ENCODE measurements at places on chromosomes 12 and 14.

- no peak for DNase-seq
Measured at GRCh38 chr14:49598189-49598484, 603 bp upstream of the LRR1 start.

- no peak for DNase-seq
Measured at GRCh38 chr12:43210485-43211192, 341.4 kb downstream of the ADAMTS20 start.

GRCh38 chr14:100862277-100862676 is 36.4 kb downstream of the MEG3 start:
- DNase-seq = no peak

GRCh38 chr14:36817071-36817930 is 155.6 kb downstream of the PAX9 start:
- no peak for DNase-seq

GRCh38 chr14:39491134-39491571 is 58.9 kb upstream of the FBXO33 start:
- DNase-seq = no peak

GRCh38 chr12:63912651-63913050 is 68.2 kb downstream of the SRGAP1 start:
- DNase-seq = no peak

DNA sequence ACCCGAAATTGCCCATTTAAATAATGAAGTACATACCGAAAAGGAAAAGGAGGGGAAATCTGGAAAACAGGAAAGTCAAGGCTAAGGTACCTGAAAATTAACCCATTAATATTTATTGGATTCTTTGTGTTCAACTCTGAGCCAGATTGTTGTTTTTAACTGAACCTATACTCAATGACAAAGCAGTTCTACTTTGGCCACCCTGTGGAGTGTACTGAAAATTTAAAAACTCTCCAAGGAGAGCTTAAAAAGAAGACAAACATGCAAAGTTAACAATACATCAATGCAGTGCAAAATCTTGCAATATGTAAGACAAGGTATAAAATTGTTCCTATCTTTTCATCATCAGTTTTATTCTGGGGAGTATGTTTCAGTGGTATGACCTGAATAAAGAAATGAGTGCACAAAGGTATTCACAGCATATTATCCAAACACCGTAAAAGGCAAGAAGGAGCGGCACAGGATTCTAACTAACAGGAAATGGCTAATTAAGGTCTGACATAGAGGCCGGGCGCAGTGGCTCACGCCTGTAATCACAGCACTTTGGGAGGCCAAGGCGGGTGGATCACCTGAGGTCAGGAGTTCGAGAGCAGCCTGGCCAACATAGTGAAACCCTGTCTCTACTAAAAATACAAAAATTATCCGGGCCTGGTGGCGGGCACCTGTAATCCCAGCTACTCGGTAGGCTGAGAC is 1.7 kb downstream of the USP44 start:
- DNase-seq = no peak

DNA sequence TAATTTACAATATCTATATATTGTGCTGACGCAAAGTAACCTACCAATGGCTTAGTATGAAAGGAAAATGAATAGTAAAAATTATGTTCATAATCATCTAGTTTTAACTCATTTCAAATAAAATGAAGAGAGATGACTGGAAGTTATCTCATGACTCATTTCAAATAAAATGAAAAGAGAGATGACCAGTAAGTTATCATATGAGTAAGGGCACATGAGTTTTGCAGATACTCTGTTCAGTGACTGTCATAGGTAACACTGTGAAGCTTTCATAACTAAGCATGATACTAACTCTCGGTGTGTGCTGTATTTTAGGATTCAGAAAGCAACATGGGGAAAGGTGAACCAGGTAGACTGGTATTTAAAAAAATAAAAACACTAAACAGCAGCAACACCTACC is 364.5 kb upstream of the DIO2 start:
- DNase-seq = no peak

DNA sequence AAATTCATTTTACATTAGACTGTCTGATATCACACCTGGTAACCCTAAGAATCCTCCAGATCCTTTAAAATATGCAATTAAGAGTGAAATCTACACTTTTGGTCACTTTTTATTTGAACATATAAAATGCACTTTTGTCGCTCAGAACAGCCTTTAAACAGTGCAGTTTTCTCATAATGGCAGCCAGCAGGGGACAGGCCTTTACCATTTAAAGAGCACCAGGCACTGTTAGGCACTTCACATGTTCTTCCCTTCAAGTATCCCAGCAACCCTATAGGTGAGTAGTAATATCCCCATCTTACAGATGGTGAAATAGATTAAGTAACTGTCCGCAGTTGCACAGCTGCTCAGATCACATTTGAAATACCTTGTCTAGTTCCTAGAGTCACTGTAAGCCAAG is 11.3 kb upstream of the SAMD4A start:
- DNase-seq = no peak

- DNase-seq = no peak
Measured at GRCh38 chr14:57501039-57501557, 7.4 kb upstream of the CCDC198 start.

DNA sequence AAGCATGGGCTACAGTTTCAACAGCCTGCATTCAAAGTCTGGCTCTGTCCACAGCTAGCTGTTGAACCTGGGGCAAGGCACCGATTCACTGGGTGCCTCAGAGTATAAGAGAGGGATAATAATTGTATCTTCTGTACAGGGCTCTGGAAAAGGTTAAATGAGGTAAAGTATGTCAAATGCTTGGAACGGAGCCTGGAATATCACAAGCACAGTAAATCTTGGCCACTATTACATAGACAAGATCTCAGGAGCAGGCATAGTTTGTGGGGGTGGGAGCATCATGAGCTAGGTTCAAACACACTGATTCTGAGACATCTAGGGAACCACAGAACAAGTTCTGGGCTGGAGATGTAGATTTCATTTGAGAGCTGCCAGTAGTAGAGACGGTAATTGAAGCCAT is 203.7 kb upstream of the NUDT4 start:
- DNase-seq = no peak

DNA sequence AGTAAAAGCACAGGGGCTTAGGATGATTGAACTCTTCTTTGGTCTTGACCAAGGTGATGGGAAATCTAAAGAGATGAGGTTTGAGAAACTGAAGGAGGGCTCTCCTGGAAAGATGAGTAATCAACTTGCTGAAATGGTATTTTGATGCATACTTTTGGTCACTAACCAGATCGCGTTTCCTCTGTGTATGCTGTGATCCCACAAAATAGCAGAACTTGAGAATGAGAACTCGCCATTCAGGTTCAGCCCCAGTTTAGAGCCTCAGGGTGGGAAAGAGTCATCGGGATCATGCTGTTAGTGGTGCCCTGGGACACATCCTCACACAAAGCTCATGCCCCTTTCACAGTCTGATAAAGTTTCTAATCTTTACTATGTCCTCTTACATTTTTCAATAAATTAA is 488.8 kb downstream of the ETNK1 start:
- DNase-seq = no peak

GRCh38 chr14:53174918-53175317 is 21.8 kb upstream of the DDHD1 start:
- DNase-seq = no peak

DNA sequence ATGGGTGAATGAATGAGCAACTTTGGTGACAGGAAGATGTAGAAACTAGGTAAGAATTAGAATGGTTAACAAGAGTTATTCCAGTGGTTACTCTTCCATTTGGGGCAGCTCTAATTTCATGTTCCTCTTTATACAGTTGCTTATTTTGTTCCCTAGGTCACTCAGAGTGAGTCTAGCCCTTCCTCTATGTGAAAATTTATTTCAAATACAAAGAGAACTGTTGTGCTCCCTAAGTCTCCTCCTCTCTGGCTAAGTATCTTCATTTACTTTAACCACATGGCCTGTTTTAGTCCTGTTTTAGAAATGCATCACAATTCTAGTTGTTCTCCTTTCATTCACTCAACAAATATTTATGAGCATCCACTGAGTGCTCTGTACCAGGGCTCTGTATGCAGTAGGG is 51.1 kb upstream of the HIF1A start:
- DNase-seq = no peak

GRCh38 chr12:57518920-57519795 is 1.2 kb downstream of the DDIT3 start:
- no peak for DNase-seq

DNA sequence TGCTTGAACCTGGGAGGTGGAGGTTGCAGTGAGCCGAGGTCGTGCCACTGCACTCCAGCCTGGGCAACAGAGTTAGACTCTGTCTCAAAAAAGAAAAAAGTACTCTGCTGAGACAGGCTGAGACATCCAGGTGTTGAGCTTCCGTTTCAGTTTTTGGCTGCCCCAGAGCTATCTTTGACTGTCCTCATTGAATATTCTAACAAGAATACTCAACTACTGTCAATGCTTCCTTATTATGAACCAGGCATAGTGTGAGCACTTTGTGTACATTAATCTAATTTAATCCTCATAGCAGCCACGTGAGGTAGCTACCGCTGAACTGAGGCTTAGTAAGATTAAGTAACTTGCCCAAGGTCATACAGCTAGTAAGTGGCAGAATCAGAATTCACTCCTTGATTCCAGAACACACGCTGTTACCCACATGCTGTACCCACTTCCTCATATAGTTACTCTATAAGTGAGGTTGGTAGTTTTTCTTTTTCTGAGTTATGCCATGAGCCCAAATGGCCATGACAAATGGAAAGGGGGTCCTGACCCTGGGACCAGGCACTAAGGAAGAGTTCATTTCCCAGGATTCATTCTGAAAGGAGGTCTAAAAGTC is 11.3 kb downstream of the ALDH1L2 start:
- no peak for DNase-seq

- no peak for DNase-seq
Measured at GRCh38 chr14:95157048-95157326, 342 bp downstream of the DICER1 start.

- no peak for DNase-seq
Measured at GRCh38 chr12:117897372-117898161, 71.2 kb downstream of the KSR2 start.

DNA sequence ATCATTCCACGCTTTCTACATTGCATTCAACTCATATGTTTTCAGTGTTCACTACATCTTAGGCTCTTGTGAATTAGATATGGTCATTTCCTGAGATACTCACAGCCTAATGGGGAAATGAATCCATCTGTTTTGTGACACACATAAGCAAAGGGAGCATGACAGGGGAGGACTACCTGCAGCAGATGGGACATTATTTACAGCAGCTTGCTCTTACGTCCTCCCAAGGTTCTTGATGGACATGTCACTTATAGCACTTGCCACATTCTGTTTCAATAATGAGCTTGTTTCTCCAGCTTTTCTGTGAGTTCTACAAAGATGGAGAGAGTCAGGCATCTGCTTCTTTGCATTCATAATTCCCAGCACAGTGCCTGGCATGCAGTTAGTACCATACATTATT is 1509.6 kb upstream of the TMEM132C start:
- no peak for DNase-seq

DNA sequence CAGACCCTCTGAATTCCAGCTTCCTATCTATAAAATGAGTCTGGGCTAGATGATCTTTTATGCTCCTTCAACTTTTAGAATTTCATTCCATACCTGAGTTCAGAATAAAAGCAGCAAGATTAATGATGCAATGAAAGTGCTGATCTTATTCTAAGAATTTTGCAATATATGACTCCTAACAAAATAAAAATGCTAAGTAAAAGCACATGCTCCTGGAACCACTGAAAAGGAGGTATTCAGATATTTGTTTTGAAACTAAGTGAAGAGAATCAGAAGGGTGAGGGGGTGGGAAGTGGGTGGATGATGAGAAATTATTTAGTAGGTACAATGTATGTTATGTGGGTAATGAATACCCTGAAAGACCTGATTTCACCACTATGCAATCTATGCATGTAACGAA is 216.6 kb downstream of the PTPRO start:
- no peak for DNase-seq

DNA sequence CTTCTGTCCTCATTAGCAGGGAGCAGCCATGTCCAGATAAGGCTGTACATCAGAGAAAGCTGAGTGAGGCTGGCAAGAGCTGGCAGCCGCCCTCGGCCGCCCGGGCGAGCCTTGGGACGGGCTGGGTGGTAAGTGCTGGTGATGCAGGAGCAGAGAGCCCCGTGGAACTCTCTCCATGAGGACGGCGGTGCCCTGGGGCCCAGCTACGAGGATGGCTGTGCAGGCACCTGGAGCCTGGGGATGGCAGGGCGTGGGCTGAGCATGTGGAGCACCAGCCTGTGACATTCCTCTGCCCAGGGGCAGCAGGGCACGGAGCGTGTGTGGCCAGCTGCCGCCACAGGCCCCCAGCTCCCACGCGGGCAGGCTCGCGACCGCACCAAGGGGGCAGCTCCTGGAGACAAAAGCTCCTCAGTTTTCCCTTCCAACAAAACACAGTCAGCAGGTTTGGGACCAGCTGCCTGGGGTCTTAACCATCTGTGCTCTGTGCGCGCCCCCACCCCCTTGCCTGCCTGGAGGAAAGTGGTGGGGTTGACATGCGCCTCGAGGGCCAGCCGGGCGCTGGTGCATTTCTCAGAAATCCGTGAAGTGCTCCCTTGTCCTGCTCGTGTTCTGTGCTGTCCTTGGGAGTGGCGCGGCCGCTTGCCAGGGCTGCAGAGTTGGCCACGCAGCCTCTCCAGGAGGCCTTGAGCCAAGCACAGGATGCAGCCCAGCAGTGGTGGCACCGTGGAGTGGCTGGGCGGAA is 21.4 kb downstream of the PACS2 start:
- no peak for DNase-seq

GRCh38 chr14:61607570-61608244 is 87.6 kb upstream of the HIF1A start:
- DNase-seq = no peak

DNA sequence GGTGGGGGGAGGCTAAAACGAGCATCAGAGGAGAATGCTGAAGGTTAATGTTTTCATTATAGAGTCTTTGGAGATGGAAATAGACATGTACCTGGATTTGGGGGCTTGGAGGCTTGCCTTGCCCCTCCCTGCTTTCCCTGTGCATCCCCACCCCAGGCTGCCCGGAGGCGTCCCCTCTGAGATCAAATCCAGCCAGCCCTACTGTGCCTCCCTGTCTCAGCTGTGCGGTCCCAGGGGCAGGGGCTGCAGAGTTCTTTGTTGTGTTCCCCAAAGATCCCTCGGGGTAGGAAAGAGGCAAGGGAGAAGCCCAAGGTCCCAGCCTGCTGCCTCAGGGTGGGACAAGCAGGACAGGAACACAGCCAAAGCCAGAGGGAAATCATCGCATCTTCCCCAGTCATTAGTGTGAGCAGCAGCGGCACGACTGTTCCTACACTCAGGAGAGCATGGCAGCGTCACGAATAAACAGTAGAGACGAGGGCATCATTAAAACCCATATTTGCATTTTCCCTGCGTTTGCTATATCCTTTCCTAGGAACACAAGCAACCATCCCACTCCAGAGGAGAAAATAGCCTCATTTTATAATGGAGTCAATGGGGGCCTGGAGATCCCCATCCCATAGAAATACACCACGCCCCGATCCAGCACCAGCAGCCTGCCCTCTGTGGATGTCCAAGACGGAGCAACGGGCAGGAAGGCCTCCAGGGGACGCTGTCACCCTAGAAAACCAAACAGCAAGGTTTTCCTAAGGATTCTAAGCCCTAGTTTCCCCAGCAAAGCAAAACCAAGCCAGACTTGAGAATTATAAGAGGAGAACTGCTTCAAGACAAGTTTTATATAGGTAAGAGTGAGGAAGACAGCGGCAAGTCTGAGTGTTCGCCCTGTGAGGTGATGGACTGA is 32.4 kb downstream of the ANO2 start:
- no peak for DNase-seq

GRCh38 chr12:48441069-48441468 is 31.3 kb upstream of the ANP32D start:
- no peak for DNase-seq

- DNase-seq = no peak
Measured at GRCh38 chr12:51915951-51916350, 8.6 kb downstream of the ACVRL1 start.

- DNase-seq = no peak
Measured at GRCh38 chr12:53985692-53985993, 697 bp downstream of the HOXC10 start.

Measured in activated CD8-positive, alpha-beta memory T cell treated with anti-CD3 and anti-CD28 coated beads for 48 hours (primary cell).